ENCODE measurements at places on chromosomes 1 and 21. TPM values are rescaled to one million over a fixed set of nuclear protein-coding genes. Genes with fewer than 3 reads are reported as not detected.

DNA sequence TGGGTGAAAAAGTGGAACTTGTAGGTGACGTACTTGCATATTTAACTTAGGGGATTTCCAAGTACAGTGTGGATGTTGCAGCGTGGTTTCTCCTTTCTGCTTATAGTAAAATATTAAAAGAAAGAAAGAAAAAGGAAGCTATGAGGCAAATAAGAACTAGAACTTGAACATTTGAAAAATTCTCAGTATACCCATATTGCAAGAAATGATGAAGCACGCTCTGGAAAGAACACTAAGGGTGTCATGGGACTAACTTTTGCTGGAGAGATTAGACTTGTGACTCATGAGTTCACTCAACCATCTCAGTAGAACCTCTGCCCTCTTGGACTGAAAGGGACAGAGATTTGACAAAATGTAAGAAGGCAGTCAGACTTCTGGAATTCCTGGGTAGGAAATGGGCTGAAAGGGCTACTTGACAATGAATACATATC, 704.5 kb upstream of the ADGRL4 start:
- no peak for DNase-seq

GRCh38 chr1:30733493-30733892, 10.1 kb upstream of the MATN1 start:
- DNase-seq: no peak

GRCh38 chr1:85544689-85545215, 35.8 kb upstream of the CCN1 start:
- no peak for DNase-seq

DNA sequence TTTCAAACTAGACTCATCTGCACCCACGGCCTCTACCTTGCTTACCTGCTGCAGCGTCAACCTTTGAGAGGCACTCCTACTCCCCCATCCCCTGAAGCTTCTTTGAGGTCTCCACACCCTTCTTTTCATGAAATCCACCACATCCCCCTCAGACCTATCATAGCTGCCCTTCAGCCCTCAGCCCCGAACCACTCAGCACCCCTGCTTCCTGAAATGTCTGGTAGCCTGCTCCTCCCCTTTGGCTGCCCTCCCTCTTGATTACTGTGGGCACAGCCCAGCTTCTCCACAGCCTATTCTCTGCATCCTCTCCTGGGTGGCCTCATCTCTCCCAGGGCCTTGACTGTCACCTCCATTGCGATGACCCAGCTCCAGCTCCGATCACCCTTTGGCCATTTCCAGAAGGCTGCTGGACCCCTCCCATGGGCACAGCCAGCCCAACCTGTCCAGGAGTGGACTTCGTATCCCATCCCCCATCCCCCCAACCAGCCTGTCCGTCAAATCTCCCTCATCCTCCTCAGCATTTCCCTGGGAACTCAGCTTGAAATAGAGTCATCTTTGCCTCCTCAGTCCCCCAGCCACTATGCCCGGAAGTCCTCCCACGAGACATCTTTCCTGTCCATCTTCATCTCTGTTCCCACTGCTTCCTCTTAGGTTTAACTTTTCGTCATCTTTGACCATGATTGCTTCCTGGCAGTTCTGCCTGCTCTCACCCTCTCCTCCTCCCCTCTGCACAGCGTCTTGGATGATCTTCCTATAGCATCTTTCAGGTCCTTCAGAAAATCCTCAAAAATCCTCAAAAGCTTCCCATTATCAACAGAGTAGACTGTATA, 6.1 kb upstream of the ADORA1 start:
- DNase-seq: no peak

- peak; percentile 90 for DNase-seq
Observed at GRCh38 chr1:74732960-74733603, at the start of the genes CRYZ and TYW3. Gene CRYZ, minus strand, starts transcription at chr1:74733050. Its CDS starts 8,229 bp downstream, at chr1:74724821. Gene TYW3, plus strand, starts transcription at chr1:74733152. Its CDS starts 93 bp downstream, at chr1:74733245.

GRCh38 chr1:171898941-171899340, 57.6 kb downstream of the DNM3 start:
- DNase-seq: no peak

S100A14 gene
- 21.1 TPM for polyA plus RNA-seq

TNFAIP8L2 gene
- polyA plus RNA-seq: 1.5 TPM

LDLRAD1 gene
- polyA plus RNA-seq: not detected

DNA sequence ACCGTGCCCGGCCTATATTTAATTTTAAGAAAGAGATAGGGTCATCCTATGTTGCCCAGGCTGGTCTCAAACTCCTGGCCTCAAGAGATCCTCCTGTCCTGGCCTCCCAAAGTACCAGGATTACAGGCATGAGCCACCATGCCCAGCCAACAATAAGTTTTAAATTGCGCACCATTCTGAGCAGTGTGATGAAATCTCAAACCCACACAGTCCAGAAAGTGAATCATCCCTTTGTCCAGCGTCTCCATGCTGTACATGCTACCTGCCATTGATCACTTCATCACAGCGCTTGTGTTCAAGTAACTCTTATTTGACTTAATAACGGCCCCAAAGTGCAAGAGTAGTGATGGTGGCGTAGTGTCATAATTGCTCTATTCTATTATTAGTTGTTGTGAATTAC, 75.4 kb downstream of the APP start:
- no peak for DNase-seq

GRCh38 chr21:14414932-14415508, 32.1 kb upstream of the HSPA13 start:
- DNase-seq: no peak

GRCh38 chr1:178004926-178005391, 35.1 kb upstream of the SEC16B start:
- no peak for DNase-seq

GRCh38 chr1:247268390-247269045, 12.6 kb downstream of the VN1R5 start:
- DNase-seq: no peak

SPAG17 gene
- 10.4 TPM for polyA plus RNA-seq

- DNase-seq: no peak
Observed at GRCh38 chr21:15860541-15860940, 130.8 kb downstream of the USP25 start.

DNA sequence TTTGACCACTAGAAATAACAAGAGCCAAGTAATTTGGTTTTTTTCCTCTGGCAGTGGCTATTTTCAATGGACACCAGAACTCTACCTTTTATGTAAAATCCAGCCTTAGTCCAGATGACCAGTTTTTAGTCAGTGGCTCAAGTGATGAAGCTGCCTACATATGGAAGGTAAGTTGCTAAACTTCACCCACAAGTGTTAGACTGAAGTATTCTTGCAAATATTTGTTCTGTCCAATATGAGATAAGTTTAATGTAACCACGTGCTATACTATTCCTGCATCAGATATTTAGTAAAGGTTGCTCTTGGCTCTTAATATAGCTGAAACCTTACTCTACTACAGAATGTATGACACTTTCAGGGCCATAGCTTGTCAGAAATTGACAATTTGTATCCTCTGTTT, 36.5 kb downstream of the DTL start:
- DNase-seq: no peak

- no peak for DNase-seq
Observed at GRCh38 chr1:229874136-229874535, 192.9 kb upstream of the GALNT2 start.

- DNase-seq: no peak
Observed at GRCh38 chr1:23593042-23593521, 33.8 kb upstream of the ID3 start.

- no peak for DNase-seq
Observed at GRCh38 chr1:178704833-178705232, 20.2 kb upstream of the RALGPS2 start.

- DNase-seq: no peak
Observed at GRCh38 chr1:27395441-27396195, 3.2 kb downstream of the GPR3 start.

KRTAP11-1 gene
- polyA plus RNA-seq: not detected

DNA sequence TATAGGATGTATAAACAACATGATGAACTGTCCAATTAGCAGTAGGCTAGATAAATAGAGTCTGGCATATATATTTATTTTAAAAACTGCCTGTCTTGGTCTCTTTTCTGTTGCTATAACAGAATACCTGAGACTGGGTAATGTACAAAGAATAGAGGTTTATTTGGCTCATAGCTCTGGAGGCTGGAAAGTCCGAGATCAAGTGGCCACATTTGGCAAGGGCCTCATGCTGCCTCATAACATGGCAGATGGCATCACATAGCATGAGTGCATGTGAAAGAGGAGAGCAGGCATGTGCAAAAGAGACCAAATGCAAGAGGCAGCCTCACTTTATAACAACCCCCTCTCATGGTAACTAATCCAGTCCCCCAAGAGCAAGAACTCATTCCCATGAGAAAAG, 6.0 kb downstream of the STYXL2 start:
- no peak for DNase-seq

DNA sequence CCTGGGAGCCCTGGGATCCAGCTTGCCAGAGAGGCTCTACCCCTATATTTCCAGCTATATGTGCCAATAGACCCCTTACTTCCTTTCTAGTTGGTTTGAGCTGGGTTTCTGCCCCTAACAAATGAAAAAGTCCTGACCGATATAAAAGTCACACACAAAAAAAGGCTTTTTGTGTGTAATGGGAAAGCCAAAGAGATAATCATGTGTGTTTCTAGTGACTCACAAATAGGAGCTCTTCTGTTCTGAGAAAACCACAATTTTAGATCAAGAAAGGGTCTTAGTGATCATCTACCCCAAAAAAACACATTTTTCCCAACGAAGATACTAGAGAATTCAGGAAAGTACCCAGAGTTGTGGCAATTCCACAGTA, 23.0 kb upstream of the PLEKHA6 start:
- no peak for DNase-seq

DNA sequence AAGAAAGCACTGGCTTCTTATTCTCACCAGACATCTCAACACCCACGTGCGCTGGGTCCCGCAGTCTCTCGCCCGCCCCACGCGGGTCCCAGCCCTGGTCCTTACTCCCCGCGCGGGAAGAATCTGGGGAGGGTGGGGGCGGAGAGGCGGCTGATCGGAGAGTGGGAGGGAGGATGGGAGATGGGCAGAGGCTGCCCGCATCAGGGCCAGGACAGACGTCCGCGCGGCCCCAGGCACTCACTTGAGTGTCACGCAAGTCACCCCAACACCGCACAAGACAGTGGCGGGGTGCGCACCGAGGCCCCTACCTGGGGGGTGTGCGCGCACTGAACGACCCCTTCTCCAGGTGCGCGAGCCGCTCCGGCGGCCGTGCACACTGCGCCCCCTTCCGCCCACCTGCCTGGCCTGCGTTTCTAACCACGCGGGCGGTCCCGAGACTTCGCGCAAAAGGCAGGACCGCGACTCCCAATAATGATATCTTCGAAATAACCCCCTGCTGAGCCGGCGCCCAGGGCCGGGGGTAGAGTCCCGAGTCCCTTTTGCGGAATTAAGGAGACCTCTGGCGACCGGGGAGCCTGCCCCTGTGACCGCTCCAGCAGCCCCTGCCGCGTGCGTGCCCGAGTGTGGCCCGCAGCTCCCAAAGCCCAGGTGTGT, 6.0 kb upstream of the SIM2 start:
- no peak for DNase-seq

Data from right renal cortex interstitium (tissue), 3 donors.